ENCODE measurements at places on chromosomes 16 and 17.

- DNase-seq: no peak
Observed at GRCh38 chr16:30786936-30787612, at the start of gene ZNF629. TSS of gene ZNF629 (minus strand) at chr16:30787205. CDS start at chr16:30784482, 2,723 bp downstream.

GRCh38 chr17:31415004-31415454, 23.6 kb downstream of the RAB11FIP4 start:
- no peak for DNase-seq

DNA sequence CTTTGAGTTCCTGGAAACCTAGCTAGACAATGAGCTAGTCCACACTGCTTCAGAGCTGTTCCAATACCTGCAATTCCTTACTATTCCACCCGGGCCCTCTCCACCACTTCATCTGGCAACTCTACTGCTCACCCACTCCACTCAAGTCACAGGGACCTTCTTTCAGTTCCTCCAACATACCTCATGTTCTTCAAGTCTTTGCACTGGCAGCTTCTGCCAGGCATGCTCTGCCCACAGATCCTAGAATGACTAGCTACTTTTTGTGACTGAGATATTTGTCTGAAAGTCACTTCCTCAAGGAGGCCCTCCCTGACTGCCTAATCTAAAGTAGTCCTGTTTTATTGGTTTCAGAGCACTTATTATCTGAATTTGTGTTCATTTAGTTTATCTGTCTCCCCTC, 86.4 kb downstream of the TEX14 start:
- no peak for DNase-seq

DNA sequence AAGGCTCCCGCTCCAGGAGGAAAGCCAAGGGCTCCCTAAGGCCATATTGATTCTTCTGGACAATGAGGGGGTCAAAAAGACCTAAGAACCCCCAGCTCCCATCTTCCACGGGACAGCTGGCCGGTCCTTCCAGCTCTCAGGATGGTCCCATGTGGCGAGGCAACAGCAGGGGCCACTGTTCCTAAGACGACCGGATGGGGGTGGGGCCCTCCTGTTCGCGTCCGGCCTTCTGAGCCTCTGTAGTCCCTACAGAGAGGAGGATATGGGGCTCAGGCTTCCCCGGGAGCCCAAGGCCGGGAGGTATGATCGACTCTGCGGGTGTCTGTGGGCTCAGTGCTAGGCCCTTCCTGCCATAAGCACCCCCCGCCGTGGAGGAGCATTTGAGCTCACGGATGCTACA, 6.0 kb upstream of the DCXR start:
- DNase-seq: no peak

All from activated T-helper 1 cell treated with anti-CD3 and anti-CD28 coated beads, Interleukin-2, amount 50 U/mL, for 16 hours (primary cell).